ENCODE measurements at places on chromosomes 6 and 20. TPM values are rescaled to one million over a fixed set of nuclear protein-coding genes. Genes with fewer than 3 reads are reported as not detected.

EPPIN gene
- total RNA-seq = not detected

DNA sequence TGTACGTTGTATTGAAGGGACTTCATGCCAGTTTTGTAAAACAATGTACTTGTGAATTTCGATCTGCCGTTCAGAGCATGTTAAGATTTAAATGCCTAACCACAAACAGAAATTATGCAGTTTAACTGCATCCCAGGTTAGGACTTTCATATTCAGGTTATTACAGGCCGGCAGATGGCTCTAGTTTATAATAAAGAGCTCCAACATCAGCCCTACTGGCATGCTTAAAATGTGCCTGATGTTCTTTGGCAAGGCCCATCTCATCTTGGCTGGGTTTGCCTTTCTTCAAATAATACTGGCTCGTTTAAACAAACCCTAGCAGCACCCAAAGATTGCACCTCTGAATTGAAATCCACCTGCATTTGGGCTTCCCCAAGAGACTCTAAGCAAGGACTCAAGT is 169.3 kb upstream of the RIN2 start:
- DNase-seq = no peak

RSPO3 gene
- total RNA-seq = 0.31 TPM

- no peak for DNase-seq
Measured at GRCh38 chr20:53493311-53493857, 100.3 kb downstream of the ZNF217 start.

TBPL1 gene
- 40.4 TPM for total RNA-seq

DNA sequence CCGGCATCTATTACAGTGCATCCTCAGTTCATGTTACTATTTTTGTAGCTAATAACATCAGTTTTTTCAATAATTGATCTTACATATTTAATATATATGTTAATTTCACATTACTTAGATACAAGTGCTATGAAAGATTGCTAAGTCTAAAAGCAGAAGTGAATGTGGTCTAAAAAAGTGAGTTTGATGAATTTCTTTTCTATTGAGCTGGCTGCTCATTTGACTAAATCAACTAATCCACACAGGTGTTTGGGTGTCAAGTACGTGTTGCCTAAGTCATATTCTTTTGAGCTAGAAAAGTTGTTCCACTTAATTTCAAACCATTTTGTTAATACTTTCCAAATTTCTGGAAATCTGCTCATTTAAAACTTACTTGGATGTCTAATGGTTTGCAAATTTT is 46.6 kb upstream of the EZR start:
- DNase-seq = no peak

GRCh38 chr6:151191527-151191926 is 48.2 kb upstream of the AKAP12 start:
- peak; percentile 22 for DNase-seq

DNA sequence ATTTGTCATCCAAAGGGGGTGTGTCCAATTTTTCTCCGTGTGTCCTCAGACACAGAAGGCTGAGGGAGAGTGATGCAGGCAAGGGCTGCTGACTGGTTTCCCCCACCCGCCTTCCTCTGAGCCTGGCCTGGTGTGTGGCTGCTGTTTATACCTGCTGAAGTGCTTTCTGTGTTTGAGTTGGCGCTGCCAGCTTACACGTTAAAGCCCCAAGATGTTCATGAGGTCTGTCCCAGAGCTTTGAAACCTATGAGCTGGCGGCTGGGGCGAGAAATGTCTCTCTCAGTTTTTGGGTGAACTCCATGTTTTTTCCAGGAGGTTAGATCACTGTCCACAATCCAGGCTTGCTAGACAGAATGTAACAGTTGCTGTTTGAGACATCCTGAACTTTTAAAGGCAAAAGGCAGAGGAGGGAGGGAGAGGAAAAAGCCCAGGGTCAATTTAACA is 69.0 kb upstream of the CCN2 start:
- DNase-seq = no peak

ASCC3 gene
- 41.1 TPM for total RNA-seq

DEFB121 gene
- not detected for total RNA-seq

DNA sequence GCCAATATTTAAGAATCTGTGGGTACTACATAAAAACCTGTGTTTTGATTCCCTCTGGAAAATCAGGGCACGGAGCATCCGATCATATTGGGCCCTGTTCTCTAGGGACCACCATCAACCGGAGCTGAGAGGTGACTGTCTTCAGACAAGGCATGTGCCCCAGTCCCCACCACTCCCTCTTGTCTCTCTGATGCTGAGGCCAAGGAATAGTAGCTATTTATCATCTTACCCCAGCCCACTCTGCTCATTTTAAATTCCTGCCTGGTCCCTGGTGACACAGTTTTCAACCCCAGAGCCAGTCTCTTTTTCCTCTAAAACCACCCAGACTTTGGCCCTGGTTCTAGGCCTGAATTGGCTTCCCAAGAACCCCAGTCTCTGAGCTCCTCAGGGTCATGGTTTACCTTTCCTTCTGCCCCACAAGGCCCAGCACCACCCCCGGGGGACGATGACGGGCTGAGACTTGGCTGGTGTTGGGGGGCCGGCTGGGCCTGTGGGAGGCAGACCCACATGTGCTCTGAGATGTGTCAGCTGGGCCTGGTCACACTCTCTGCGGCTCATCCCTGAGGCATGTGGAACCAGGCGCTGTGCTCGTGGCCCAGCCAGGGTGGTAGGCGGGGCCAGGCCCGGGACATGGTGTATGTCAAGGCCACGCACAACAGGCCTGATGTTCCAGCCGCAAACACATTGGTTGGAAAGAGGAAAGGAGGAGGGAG is 114.4 kb downstream of the CEBPB start:
- peak; percentile 39 for DNase-seq

GRCh38 chr6:170094686-170095272 is 196.1 kb downstream of the DLL1 start:
- peak; percentile 13 for DNase-seq

DDR1 gene
- 140 TPM for total RNA-seq

EYS gene
- 0.47 TPM for total RNA-seq

GRCh38 chr6:81979329-81979728 is 226.8 kb upstream of the TENT5A start:
- no peak for DNase-seq

TCF21 gene
- not detected for total RNA-seq

DNA sequence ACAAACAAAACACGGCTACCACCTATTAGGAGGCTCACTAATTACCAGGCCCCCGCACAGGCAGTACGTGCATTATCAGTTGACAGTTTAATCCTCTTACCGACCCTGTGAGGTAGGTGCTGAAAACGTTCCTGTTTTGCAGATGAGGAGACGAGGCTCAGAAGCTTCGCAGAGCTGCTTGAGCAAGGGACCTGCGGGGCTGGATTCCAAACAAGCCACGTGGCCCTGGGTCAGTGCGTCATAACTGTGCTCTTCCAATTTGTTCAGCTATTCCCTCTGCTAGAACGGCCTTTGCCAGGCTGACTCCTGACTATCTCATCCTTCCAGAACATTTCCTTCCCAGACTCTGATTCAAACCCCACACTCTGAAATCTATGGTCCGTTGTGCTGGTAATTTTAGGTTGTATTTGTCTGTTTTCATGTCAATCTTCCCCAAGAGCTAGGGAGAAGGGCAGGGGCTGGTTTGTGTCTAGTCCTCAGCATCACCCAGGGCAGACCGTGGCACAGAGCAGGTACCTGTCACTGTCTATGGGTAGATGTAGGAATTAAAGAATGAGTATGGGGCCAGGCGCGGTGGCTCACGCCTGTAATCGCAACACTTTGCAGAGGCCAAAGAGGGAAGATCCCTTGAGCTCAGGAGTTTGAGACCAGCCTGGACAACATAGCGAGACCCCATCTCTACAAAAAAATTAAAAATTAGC is 28.8 kb upstream of the TLDC2 start:
- DNase-seq = peak; percentile 77

FKBP1C gene
- total RNA-seq = 0.56 TPM

DNA sequence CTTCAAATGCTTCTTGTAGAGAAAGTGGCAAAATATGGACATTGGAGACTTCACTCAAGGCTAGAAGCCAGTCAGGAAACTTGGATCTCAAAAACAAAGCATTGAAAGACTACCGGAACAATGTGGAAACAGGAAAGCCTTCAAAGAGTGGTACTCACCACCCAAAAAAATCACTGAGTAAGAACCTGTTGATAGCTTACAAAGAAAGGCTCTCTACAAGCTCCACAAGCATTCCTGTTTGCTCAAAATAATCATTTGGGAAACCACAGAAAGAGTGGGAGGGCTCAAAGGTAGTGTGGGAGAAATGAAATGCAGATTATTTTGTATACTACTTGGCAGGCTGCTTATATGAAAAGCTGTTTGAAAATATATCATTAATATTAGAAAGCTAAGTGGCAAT is 9.5 kb upstream of the DST start:
- DNase-seq = no peak

RIMS1 gene
- total RNA-seq = 1.1 TPM

DNA sequence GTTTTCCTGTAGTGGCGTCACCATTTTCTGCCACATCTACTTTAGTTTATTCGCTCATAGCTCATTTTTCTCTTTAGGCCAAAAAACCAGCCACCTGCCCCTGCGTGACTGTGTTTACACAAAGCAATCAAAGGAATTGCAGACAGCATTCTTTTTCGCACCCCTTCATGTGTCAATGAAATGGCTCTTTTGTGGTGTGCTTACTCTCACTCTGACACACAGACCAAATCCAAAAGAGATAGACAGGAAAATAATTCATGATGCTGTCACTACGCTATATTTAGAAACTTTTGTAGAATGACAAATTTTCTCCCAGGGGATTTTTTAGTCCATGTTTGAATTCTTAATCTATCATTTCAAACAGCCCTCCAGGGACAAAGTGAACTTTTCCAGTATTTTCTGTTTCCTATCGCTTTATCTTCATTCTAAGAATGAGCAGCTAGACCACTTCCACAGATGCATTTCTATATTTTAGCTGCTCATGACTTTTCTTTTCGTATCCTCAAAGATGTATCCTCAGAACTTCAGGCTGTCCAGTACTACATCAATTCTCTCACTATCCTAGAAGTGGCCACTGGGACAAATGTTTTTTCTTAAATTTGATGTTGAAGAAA is 37.9 kb upstream of the KHDRBS2 start:
- no peak for DNase-seq

CLPSL2 gene
- 1.0 TPM for total RNA-seq

GRCh38 chr20:57584768-57585461 is 24.0 kb downstream of the PCK1 start:
- no peak for DNase-seq

All from endodermal cell (in vitro differentiated cells).